Hematopoietic multipotent progenitor cell treated with erythropoietin and hydrocortisone succinate and interleukin-3 and kit ligand, for 8 days (in vitro differentiated cells): ENCODE measurements at places on chromosomes 12 and 14.

DNA sequence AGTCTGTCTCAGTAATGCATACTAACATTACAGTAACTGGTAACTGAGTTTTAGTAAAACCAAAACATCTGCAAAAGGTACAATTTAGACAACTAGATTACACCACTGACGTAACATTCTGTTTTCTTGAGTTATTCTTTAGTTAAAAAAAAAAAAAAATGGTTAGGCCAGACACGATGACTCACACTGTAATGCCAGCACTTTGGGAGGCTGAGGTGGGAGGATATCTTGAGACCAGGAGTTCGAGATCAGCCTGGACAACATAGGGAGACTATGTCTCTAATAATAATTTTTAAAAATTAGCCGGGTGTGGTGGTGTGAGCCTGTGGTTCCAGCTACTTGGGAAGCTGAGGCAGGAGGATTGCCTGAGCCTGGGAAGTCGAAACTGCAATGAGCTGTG is 34.1 kb downstream of the AP5M1 start:
- DNase-seq, result no peak

DNA sequence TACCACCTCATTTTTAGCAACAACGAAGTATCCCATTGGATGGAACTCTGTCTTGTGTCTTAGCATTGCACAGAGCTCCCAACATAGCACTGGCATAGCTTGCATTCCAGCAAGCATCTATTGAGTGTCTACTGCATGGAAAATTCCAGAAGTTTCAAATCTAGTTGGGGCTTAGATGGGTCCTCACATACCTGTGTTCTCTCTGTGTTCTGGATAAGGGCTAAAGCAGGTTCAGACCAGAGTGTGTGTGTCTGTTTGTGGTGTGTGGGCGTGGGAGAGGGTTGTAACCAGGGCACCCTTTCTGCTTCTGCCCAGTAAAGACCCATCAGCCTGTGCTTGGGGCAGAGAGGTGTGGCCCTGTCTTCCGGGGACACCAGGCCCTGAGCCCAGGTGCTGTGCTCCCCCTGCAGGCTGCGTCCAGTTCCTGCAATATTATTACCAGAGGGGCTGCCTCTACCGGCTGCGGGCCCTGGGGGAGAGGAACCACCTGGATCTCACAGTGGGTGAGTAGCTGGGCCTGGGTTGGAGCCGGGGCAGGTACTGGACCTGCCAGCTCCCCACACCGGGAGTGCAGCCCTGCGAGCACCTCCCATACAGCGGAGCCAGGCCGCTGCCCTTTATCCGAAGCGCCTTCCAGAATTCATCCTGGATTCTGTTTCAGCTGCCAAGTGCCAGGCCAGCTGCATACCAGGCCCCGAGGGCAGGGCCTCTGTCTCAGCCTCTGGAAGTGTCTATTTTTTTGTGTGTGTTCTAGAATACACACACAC is 20.3 kb downstream of the RHOF start:
- DNase-seq, result peak; percentile 88

GRCh38 chr12:132170094-132170636 is 25.9 kb downstream of the NOC4L start:
- no peak for DNase-seq

DNA sequence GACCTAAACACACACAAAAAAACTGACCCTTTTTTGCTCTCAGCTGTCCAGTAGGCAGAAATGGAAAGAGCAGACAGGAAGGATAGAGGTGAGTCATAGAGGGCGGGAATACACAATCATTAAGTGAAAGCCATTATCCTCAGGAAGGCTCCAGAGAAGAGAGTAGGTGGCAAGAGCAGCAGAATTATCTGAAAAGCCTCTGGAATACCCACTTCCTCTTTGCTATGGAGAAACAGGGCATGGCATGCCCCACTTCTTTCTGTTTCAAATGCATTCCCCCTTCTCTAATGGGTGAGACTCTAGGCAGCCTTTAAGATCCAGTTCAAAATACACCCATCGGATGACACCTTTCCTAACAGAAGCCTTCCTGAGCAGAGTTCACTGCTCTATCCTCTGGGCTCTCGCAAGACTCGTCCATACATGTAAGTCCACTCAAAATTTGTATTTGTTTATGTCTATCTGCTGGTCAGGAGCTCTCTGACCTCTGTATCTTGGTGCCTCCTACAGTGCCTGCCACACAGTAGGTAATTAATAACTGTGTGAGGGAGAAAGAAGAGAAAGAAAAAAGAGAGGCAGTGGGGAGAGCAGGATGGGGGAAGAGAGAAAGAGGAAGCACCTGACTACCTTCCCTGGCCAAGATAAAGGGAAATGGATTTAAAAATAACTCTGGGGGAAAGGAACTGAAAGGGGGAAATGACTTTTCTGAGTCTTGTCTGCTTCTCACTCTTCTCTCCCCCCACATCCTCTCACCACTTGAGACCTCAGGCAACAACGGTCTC is 8.5 kb downstream of the KLHL33 start:
- DNase-seq, result peak; percentile 39

GRCh38 chr12:119154435-119154818 is 24.3 kb upstream of the HSPB8 start:
- no peak for DNase-seq

DNA sequence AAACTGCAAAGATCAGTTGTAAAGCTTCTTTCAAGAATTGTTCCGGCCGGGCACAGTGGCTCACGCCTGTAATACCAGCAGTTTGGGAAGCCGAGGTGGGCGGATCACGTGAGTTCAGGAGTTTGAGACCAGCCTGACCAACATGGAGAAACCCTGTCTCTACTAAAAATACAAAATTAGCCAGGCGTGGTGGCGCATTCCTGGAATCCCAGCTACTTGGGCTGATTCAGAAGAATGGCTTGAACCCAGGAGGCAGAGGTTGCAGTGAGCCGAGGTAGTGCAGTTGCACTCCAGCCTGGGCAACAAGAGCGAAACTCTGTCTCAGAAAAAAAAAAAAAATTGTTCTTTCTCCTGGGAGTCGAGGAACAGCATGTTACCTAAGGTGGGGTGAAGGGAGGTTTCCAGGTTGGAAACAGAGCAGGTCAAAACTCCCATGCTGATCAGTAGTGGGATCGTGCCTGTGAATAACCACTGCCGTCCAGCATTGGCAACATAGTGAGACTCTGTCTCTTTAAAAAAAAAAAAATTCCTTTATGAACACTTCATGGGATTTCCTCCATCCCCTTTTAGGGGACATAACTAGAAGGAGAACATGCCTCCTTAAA is 13.9 kb downstream of the FBXO34 start:
- DNase-seq, result no peak

DNA sequence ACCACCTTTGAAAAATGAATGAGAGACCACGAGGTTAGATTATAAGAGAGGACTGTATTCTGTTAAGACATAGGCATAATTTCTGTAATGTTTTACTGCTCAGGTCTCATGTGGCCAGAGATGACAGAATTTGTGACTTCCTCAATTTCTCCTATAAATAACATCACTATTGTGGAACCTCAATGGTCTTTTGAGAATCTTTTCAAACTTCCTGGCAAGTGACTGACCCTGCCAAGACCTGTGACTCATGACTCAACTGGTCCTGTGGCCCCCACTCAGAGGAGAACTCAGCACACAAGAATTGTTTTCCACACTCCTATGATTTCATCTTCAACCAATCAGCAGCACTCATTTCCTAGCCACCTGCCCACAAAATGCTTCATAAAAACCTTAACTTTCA is 508.2 kb upstream of the ATP2B1 start:
- DNase-seq, result no peak

- no peak for DNase-seq
These were observed 9.0 kb downstream of the PLEKHA5 start for GRCh38 chr12:19138551-19138950.

- no peak for DNase-seq
These were observed 12.3 kb downstream of the SH2B3 start for GRCh38 chr12:111417784-111418593.
